Ovary (tissue), 10 donors: ENCODE measurements at places on chromosomes 11 and 22. TPM values are rescaled to one million over a fixed set of nuclear protein-coding genes. Genes with fewer than 3 reads are reported as not detected.

- no peak for DNase-seq
Measured at GRCh38 chr11:126973051-126973450, 27.5 kb downstream of the KIRREL3 start.

- DNase-seq, result no peak
Measured at GRCh38 chr11:96207459-96208449, 135.2 kb downstream of the MAML2 start.

- DNase-seq, result no peak
Measured at GRCh38 chr11:64208086-64208795, 1.7 kb downstream of the FERMT3 start.

Gene CDC45
- total RNA-seq, result 0.87 TPM

GRCh38 chr11:44775985-44776446, 49.3 kb downstream of the TSPAN18 start:
- DNase-seq, result no peak

GRCh38 chr22:19291218-19291579, 320 bp downstream of the CLTCL1 start:
- DNase-seq, result peak; percentile 54

DNA sequence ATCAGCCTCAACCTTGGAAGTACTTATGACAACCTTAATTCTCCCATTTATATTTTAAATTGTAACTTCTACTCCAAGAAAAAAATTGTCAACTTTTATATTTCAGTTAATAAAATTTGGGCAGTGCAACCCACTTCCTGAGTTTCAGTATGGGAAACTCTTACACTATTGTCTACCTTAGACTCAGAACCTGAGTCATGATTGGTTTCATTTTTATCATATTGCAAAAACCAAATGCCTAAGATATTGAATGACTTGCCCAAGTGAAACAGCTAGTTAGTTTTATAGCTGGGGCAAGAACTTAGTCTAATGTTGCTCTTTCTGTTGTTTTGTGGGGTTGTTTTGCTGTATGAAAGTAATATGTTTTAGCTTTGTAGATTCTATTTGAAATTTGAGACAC, 334.0 kb upstream of the ARHGAP42 start:
- DNase-seq, result no peak

DNA sequence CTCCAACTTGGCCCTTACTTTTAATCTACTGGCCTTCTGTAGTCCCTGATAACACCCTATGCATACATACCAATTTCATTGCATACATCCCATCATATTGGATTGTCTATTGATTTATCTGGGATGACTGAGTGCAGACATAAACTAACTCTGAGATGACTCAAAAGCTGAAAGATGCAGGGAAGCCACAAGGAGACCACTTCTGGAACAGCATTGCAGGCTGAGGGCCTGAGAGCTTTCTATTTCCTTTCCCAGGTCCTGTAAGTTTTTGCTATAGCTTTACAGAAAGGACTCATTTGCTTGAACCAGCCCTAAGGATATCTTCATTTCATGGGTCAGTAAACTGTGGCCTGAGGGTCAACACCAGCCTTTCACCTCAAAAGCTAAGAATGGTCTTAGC, 15.1 kb upstream of the SPON1 start:
- no peak for DNase-seq

Gene ART1
- total RNA-seq, result not detected

DNA sequence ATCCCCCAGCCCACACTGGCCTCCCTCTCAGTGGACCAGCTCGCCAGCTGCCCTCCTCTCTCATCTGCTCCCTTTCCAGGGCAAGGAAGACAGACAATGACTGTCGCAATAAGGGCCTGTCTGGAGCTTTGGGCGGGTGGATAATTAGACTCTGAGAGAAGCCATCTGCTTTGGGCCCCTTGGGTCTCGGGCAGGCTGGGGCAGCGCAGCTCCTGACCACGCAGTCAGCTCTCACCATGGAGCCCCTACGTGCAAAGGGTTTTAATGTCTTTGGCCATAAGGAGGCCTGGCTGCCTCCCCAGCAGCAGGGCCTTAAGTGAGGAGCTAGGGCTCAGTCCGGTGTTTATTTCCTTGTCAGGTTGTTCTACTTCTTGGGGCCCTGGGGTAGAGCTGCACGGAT, 153.9 kb downstream of the CHST1 start:
- DNase-seq, result no peak

Gene GAL3ST1
- total RNA-seq, result 1.1 TPM

Gene LMO2
- 6.9 TPM for total RNA-seq

GRCh38 chr11:2883979-2884815, 1.4 kb downstream of the CDKN1C start:
- peak; percentile 76 for DNase-seq
